Stimulated activated CD8-positive, alpha-beta memory T cell treated with anti-CD3 and anti-CD28 coated beads, Interleukin-15, amount 100 ng/mL, for 24 hours (primary cell): ENCODE measurements at places on chromosomes 12 and 14.

DNA sequence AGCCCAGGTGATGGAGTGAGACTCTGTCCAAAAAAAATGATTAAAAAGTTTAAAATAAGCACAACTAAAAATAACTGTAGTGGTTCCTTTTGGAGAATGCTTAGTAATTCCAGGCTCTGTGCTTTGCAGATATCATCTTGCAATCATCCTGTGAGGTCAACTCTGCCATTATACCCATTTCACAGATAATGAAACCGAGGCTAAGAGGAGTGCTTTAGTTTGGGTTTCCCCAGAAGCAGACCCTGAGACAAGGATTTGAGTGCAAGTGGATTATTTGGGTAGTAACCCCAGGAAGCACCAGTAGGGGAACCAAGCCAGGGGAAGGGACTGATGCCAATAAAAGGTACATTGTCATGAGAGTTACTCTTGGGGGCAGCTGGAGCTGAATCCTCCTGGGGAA lies 44.7 kb downstream of the RIN3 start:
- DNase-seq, result no peak

DNA sequence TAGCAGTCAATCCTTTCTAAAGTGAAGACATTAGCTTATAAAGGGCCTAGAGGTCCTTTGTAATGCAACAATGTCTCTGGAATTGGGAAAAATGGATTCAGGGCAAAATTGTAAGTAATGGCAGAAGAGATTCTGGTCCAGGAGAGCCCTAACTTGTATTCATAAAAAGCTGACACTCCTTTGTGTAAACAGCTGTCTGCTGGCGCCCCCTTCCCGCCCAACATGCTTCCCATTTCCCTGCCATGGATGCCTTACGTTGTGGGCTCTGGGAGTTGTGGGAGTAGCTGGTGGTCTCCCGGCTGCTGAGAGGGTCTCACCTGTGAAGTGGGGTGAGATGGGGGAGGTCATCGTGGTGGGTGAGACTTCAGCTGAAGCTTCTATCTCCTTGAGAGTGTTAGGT lies 2.3 kb downstream of the ACRBP start:
- no peak for DNase-seq

DNA sequence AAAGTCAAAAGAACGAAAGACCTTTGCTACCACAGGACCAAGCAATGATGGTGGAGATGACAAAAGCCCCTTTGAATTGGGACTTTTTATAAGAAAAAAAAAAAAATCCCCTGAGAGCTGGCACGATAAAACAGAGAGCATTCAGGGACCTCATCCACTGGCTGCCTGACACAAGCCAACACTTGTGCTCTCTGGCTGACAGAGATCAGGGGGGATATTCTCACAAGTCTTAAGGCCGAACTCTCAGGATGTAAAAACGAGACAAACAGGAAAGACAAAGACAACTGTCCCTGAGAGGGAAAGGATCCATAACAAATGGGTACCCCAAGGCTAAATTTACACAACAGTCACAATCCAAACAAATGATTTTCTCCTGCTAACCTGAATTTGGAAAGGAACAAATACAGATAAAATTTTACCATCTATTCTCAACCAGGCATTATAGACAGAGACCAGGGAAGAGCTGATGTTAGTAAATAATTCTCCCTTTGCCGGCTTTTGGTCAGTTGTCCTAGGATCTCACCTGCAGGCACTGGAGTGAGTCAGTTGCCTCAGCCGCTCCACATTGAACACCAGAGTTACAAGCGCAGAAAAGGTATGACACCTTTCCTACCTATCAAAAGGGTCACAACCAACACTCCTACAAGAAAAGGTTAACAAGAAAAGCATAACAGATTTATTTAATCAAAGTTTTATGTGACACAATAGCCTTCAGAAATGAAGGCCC lies 37.9 kb upstream of the GARIN6 start:
- DNase-seq, result no peak

- no peak for DNase-seq
These were observed 49.0 kb downstream of the NTF3 start for GRCh38 chr12:5480938-5481303.

DNA sequence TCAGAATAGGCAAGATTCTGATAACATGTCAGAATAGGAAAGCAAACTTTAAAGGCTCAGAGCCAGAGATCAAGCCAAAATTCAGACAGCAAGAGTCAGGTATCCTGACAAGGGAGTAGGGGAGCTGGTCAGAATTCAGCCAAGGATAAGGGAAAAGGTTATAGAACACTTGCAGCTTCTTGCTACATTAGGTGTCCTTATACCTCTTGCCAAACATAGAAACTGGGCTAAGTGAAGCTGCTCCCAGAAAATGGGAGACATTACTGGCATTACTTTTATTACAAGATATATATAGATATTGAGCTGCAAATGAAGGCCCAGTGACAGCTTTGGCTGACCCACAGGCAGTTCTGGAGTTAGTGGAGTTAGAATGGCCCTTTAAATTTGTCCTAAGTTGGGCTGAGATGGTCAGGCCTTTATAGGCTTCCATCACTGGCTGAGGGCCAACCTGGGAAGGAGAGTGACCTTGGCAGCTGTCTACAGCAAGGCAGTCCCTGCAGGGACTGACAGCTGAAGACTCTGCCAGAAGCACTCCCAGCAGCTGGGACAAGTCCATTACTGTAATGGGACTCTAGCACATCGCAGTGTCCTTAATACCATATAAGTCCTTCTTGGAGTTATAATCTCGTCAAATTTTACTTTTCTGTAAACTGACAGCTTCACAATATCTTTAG lies 83.0 kb downstream of the LRRC9 start:
- no peak for DNase-seq

- no peak for DNase-seq
These were observed 14.8 kb upstream of the PAX9 start for GRCh38 chr14:36646664-36647416.

GRCh38 chr12:66063916-66064315 lies 66.6 kb downstream of the LLPH start:
- DNase-seq, result no peak

DNA sequence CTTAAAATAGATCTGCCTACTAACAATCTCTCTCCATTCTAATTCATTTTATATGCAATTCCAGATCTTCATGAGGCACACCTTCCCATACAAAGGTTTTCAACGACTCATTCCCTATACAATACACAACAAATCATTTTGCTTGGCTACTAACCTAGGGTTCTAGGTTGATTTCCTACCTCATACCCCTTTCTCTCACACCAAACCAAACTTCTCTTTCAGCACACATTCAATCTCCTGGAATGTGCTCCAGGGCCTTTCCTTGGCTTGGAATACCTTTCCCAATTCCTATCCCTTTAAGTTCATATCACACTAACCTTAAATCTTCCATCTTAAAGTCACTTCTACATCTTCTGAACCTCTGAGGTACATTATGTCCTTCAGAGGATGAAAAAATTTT lies 38.7 kb upstream of the MTERF2 start:
- DNase-seq, result no peak

- DNase-seq, result no peak
These were observed 158.7 kb downstream of the DACT1 start for GRCh38 chr14:58796242-58797009.
